ENCODE measurements at places on chromosomes 1 and 21.
A peak's percentile ranks its signal among the peaks of the same experiment; 100 is the strongest.

- no peak for DNase-seq
These were observed 5.7 kb upstream of the ATG4C start for GRCh38 chr1:62778208-62778607.

GRCh38 chr21:31992391-31992790 is 119.6 kb downstream of the HUNK start:
- no peak for DNase-seq

DNA sequence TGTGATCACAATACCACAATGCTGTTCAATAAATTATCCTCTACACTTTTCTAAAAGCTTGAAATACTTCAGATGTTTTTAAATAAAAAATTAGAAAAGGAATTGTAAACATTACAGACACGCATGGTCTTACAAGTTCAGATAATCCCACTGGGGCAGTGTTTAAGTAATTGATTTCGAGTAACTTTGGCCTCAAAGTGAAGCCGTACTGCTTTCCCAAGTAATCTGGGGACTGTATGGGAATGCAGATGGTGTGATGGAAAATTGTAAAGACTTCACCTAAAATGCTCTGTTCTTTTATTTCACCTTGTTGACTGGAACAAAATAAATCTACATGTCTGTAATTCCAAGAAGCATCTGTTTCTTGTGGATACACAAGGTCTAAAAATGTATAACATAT is 401.7 kb upstream of the LYPLAL1 start:
- no peak for DNase-seq

DNA sequence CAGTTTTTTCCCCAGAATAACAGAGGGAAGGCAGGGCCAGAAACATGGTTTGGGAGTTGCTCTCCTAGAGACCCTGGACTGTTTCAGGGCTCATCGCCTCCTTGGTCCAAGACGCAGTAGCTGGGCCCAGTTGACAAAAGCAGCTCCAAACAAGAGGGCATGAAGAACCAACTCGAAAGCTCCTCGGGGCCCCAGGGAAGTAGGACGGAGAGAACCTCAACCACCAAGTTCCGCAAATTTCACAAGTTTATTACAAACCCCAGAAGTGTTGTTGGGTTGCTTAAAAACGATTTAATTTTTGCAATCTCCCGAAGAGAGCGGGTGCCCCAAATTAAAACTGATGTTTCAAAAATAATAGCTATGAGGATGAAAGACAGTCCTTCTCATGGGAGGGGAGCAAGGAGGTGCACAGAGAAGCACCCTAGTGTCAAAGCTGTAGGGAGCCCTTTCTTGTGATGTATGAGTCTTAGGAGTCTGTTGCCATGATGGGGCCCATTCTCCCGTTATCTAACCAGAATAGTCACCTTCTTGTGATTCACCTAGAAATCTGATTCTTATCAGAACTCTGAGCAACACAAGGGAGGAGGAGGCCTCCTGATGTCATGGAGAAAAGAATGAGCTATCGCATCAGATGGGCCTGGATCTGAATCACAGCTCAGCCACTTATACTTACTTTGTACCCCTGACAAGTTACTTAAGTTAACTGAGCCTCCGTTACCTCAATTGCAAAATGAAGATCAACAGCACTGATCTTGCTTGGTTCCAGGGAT is 165.7 kb upstream of the IRF2BP2 start:
- DNase-seq: peak; percentile 98

DNA sequence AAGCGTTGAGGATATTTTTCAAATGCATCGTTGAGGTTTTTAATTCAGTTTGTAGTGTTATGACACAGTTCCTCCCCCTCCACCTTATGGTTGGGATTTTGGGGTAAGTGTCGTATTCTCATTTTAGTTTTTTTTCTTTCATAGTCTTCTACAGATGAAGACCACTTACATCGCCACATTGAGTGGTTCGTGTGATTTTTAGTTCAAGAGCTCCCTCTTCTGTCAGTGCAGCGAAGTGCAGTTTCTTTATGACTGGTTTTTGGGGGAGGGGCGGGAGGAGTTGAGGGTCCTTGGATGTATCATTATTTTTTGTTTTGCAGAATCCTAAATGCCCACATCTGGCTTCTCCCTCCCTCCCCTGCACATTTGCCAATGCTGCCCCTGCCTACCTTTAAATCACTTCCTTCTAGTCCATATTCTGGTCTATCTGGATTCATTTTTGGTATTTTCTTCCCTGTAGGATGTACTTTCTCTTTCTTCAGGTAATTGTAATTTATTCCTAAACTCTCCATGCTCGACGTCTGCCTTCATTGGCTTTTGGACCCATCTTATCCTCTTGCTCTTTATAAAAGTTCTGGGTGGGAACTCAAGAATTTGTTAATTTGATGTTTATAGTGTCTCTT is 433.1 kb downstream of the CAMTA1 start:
- peak; percentile 9 for DNase-seq

DNA sequence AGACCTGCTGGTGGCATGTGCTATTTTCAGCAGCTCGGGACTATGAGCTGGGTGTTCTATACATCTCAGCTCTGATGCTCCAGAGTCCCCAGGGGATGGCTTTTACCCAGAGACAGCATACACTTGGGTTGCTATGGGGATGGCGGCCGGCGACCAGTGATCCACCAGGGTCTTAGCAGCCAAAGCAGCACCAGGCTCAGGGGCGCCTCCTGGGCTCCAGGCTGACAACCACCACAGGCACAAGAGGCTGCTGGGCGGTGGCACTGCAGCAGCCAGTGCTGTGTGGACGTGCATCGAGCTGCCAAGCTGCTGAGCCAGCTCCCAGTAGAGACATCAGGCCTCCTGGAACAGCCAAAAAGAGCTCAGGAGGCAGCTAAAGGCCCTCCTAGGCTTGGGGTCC is 37.6 kb upstream of the CLSTN1 start:
- DNase-seq: peak; percentile 15

GRCh38 chr1:181124291-181124751 is 35.8 kb downstream of the IER5 start:
- peak; percentile 85 for DNase-seq

GRCh38 chr1:22470227-22470626 is 18.6 kb downstream of the ZBTB40 start:
- no peak for DNase-seq

DNA sequence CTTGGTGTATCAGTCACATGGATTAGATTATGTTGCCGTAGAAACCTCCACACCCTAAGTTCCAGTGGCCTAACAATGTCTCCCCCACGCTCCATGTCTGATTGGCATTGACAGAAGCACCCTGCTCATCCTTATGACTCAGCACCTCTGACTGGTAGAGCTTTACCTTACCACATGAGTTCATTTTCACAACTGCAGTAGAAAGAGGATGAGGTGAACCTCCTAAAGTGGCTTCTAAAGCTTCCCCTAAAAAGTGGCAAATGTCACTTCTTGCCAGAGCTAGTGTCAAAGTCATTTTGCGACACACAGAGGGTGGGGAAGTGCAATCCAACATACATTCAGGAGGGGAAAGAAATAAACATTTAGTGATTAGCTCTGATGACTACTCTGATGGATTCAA is 30.6 kb upstream of the LYPD8 start:
- peak; percentile 91 for DNase-seq

DNA sequence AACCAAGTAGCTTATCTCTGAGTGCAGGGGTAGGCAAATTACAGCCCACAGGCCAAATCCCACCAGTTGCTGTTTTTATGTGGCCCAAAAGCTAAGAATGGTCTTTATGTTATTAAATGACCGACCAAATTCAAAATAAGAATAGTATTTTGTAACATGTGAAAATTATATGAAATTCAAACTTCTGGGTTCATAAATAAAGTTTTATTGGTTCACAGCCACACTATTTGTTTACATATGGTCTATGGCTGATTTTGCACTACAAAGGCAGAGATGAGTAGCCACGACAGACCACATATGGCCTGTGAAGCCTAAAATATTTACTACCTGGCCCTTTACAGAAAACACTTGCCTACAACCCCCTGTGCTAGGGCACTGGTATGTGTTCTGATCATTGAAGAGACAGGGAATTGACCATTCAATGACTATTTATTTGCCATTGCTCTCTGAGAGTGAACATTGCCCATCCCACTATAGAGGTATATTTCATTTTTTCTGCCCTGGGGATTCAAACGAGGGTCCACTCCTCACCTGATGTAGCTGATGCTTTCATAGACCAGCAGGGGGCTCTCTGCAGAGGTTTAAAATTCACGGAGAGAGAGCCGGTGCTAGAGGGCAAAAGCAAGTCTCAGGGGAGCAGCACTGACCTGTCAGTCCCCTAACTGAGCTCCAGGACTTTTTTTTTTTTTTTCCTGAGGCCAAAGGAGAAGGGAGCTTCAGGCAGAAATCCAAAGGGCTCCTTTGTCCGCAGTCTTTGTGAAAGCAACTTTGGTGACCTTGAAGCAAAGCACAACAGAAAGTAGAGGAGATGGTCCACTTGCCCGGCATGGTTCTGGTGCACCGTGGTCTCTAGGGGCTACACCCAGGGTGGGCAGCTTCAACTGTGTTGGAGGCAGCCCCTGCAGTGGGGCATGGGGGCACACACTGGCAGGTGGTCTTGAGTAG is 7.3 kb upstream of the GNL2 start:
- peak; percentile 35 for DNase-seq

DNA sequence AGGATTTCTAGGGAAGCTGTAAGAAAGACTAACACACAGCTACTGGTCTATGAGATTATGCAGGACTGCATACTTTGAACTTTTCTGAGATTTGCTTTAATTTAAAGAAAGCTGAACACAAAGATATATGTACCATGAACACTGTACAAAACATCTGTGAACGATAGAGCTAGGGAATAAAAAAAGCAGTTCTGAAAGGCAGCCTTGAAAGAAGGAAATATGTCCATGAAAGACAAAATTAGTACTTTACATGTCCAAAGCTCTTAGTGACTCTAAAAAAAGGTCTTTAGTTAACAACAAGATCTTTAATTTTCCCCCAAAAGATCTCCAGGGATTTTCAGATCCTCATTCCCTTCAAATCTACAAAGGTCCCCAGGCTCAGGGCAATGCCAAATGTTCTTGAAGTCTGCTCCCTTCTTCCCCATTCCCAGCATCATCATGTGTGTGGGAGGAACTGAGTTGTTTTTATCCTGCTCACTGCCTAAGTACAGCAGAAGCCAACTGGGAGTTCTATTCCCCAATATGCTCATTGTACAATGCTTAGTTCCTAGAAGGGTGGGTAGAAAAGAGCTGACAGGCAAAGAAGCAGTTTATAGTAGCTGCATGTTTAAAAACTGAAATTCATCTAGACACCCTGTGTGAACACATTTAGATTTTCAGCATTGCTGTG is 60.1 kb upstream of the PTCH2 start:
- no peak for DNase-seq

- DNase-seq: peak; percentile 55
These were observed 182.3 kb downstream of the FCRL5 start for GRCh38 chr1:157369808-157370521.

Measured in MV-4-11 (cell line).